ENCODE measurements at places on chromosomes 1 and 21.

DNA sequence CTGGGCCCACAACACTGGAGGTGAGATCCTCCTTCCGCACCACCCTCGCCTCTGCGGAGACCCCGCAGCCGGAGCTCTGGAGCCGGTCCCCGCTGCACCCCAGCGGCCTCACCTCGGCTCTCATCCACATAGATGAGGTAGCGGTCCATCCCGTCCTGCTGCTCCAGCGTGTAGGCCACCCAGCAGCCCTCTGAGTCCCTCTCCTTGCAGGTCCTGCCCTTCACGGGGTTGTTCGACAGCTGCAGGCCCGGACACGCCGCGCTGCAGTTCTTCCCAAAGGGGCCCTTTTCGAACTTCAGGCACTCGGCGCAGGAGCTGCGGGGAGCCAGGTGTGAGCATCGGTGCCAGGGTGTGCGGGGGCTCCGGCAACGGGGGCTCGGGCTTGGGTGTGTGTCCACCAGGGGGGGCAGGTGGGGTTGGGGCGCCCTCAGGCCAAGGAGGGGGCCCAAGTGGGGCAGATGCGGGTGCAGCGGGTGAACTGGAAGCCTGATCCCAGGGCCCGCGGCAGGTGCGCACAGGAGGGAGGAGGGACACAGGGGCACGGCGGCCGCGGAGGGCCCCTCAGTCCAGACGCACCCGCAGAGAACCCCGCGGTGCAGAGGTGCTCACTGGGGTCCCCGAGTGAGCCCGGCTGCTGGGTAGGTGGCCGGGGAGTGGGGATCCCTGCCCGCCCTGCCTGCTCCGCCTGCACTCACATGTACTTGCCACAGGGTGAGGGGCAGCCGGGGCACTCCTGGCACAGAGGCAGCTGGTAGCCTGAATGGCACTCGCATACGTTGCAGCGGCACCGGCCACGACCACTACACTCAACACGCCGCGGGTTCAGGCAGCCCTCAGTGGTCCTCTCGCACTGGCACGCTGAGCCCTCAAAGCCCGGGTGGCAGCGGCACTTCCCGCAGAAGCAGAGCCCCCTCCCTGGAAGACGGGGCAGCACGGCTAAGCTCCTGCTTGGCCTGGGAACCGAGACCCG lies 15.4 kb upstream of the PTTG1IP start:
- DNase-seq: no peak

DNA sequence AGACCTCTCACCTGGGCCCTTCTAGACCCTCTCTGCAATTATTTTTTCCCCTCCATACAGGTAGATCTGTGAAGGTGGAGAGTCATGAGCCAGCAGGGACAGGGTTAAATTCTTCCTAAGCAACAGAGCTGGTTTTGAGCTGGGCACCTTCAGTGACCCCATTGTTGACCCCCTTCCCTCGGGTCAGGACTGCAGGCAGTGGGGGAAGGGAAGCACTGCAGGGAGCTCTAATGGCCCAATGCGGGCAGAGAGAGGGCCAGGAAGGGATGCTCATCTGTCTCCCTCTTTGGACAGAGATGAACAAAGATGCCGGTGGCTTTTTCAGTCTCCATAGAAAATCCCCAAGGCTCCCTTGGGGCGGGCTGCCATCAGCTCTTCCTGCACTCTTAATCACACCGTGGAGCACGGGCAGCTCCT lies 21.4 kb downstream of the SOX13 start:
- peak; percentile 56 for DNase-seq

GRCh38 chr1:45116820-45117219 lies 89.6 kb downstream of the ZSWIM5 start:
- no peak for DNase-seq

- peak; percentile 56 for DNase-seq
These were observed 163.4 kb downstream of the DNM3 start for GRCh38 chr1:172004671-172005070.

GRCh38 chr1:2228157-2228594 lies at the start of gene SKI:
SKI (plus strand) TSS chr1:2228319; CDS start chr1:2228767, 448 bp downstream.
- peak; percentile 44 for DNase-seq

DNA sequence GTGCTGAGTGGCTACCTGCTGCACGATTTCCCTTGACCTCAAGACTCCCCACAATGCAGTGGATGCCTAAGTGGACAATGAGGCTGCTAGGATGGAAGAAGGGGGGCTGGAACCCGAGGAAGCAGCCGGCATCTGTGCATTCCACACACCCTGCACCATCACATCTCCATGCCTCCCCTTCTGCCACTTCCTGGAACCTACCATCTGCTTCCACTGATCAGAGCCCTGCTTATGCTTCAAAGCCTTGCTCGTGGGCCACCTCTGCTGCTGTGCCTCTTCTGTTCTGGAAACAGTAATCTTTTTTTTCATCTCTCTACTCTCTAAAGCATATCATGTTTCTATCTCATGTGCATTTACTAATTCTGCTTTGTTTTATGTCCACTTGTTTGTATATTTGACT lies 66.2 kb upstream of the WDR26 start:
- DNase-seq: peak; percentile 76

GRCh38 chr1:33501309-33501708 lies 28.9 kb downstream of the ZSCAN20 start:
- DNase-seq: no peak

DNA sequence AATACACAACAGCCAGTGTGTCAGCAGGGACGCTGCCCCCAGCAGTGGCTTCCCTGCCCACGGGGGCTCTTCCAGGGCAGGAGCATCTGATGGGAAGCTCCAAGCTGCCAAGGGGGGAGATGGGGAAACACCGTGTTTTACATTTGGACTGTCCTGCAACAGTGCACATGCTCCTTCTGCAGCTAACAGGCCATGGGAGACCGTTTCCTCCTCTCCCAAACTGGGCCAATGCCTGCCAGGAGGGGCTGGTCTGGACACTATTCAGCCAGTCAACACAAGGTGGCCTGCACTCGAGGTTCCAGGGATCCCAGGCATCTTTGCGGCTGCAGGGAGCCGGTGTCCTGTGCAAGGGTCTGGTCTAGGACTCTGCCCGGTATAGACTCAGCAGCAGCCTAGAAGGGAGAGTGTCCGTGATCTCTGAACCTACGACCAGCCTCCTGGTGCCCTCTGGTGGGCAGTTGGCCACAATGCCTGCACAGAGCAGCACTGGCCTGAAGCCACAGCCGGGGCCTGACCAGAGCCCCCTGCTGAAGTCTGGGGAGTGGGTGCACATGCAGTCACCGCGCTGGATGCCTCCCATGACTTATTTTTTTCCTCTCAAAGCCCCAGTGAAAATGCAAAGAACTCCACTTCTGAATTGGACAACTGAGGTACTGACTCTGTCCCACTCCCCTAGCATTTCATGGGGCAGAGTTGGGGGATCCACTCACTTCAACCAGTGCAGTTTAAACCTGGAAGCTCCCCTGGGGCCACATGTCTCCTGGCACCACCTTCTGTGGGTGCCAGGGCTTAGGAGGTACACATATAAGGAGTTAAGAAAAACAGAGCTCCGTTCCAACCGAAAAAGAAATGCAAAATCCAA lies 33.3 kb downstream of the RCC2 start:
- peak; percentile 41 for DNase-seq

DNA sequence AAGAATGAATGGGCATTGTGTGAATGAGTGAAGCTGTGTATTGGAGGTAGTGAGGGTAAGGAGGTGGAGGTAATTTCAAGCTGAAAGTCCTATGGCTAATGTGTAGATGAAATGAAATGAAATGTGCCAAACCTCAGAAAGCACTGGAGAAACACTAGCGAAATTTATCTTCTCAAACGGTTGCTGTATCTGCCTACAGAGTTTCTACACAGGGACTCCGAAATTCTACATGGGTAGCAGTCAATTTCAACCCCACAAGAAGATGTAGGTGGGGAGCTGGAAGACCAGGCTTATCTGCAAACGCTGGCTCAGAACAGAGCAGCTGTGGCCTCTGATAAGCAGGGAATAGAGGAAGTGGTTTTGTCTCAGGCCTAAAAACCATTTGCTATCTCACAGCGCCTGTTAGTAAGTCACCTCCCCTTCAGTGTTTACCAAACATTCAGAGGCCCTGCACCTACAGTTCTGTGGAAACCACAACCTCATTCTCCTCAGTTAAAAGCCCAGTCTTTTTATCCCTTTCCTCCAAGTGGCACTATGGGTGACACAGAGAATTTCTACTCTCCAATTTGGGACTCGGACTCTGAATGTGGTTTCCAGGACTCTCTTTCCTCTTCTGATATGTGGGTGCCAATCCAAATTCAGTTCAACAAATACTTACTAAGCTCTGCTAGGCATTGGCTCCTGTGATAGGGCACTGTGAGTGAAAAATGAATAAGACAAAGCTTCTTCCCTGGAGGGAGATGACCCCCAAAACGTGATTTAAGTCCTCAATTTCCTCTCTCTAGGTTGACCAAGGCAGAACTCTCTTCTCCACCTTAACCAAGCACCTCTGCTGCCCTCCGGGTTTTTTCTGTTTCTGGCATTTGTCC lies 17.2 kb upstream of the SLAMF6 start:
- DNase-seq: no peak

DNA sequence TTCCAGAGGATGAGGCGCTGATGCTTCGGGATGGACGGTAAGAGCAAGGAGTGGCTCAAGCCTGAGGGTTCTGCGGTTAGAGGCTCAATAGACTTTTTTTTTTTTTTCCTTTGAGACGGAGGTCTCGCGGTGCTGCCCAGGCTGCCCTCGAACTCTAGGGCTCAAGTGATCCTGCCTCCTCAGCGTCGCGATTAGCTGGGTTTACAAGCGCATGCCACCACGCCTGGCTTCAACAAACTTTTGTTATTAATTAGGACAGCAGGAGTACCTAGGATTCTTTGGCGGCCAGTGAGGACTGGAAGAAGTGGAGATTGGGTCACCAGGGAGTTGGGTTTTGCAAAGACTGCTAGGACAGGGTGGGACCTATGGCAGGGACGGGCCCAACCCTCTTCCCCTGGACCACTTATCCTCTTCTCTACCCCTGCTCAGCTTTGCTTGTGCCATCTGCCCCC lies 587 bp downstream of the SCNM1 start:
- peak; percentile 50 for DNase-seq

DNA sequence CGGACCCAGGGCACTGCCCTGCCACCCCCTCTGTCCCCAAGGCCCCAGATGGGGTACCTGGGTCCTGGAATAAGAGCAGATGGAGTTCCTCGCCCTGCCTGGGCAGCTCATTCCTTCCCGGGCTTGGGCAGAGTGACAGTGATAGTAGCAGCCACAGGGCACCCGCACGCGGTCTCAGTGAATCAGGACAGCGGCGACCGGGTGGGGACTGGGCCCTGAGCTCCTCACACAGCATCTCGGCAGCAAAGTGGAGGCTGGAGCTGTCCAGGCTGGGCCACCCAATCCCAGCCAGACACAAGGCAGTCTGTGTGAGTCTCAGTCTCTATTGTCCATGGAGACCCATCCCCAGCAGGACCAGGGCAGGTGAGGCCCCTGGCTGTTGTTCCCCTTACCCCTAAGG lies 37.4 kb upstream of the CCDC27 start:
- DNase-seq: no peak

GRCh38 chr1:242692988-242693387 lies 168.5 kb upstream of the PLD5 start:
- no peak for DNase-seq

Data from NCI-H69 (cell line).